GM03348 (cell line): ENCODE measurements at places on chromosomes 16 and 17.

DNA sequence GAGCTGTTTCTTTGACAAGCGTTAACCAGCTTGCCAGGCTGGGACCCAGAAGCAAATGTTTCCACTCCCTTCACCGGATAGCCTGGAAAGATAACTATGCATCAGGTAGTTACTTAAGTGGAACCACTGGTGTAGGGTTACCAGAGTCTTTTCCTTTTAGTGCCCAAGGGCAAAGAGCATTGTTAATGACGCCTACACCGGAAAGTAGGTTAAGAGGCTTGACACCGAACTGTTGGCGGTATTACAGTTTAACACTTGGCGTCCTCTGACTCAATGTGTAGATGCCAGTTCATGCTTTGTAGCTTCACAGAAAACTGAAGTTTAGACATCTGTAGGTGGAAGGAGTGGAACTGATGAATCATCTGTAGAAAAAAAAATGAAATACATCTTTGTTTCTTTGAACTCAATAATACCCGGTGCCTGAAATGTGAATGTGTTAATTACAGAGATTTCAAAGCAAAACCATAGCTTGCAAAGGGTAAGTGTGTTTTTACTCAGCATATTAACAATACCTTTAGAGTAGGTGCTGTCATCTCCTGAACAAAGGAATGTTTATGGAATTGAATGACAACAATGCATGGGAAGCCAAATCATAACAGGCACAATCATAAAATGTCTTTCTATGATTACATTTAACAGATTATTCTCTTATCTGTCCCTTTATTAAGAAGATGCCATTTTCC lies 426.7 kb upstream of the SALL1 start:
- no peak for DNase-seq

- no peak for DNase-seq
Measured at GRCh38 chr16:88719267-88719932, 13.1 kb downstream of the CTU2 start.

DNA sequence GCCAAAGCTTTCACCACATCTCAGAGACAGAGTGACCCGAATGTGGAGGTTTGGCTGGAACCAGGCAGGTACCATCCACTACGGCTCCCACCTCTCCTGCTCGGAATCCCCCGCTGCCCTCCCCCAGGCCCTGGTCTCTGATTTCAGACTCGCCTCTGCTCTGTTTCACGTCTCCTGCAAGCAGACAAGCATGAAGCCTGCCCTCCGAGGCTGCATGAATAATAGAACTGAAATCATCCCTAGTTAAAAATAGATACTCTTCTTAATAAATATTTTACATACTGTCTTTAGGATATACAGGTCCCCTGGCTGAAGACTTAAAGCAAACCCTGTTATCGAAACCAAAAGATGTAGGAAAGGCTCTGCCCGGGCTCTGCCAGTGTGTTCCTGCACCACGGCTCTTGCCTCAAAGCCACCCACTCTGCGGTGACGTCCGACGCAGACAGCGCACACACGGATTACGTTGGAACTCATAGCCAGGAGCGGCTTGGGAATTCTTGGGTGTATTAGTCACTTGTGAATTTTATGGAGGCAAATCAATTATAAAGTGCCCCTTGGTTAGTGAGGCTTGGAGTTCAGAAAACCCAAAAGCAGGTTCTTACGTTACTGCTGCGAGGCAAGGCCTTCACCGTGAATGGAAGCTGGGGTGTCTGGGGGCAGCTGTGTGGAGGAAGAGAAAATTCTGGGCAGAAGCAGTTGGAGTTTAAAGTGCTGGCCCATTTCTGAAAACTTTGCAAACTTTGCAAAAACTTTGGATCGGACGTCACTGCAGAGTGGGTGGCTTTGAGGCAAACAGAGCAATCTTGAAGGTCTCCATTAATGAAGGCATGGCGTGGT lies 25.6 kb upstream of the NPTX1 start:
- DNase-seq = no peak

- DNase-seq = no peak
Measured at GRCh38 chr17:81228834-81229665, 6.3 kb upstream of the CEP131 start.
